HEK293T (cell line): ENCODE measurements at places on chromosomes 12 and 14.

GRCh38 chr14:31380106-31380505, 40.2 kb downstream of the HEATR5A start:
- no peak for DNase-seq

- DNase-seq, result no peak
These were observed 19.6 kb upstream of the SMCO2 start for GRCh38 chr12:27426743-27427487.

DNA sequence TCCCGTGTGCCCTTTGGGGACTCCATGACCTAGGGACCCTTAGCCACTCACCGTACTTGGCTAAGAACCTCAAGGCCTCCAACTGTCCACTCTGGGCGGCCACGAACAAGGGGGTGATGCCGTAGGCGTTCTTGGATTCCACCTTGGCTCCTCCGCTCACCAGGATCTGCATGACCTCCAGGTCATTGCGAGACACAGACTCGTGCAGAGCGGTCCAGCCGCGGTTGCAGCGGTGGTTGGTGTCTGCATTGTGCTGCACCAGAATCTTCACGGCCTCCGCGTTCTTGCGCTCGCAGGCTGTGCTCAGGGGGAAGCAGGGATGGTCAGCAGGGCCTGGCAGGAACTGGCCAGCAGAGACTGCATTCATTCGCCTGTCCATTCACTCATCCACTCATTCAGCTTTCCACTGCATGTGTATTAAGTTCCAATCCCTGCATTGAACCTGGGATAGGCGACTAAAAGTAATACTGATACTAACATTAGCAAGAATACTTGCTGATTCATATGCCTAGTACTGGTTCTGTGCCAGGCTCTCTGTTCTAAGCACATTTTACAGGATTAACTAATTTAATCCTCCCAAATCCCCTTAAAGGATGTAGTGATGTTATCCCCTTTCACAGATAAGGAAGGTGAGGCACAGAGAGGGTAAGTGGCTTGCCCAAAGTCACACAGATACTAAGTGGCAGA, 23.9 kb downstream of the FAM181A start:
- no peak for DNase-seq

DNA sequence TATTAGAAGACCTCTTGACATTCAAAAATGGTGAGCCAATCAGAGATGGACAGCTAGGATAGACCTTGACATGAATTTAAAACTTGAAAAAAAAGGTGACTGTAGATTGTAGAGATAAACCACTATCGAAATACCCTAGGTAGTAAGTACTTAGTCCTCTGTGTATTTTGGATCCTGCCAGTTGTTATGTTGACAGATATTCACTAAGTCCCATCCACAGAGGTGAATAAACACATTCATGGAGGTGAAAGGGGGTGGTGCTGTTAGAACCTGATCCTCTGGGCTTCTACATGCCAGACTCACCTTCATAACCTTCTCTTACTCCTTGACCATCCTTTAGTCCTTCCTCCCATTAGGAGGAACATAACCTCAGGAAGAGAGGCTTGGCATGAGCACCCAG, 72.3 kb downstream of the OTX2 start:
- DNase-seq, result no peak

DNA sequence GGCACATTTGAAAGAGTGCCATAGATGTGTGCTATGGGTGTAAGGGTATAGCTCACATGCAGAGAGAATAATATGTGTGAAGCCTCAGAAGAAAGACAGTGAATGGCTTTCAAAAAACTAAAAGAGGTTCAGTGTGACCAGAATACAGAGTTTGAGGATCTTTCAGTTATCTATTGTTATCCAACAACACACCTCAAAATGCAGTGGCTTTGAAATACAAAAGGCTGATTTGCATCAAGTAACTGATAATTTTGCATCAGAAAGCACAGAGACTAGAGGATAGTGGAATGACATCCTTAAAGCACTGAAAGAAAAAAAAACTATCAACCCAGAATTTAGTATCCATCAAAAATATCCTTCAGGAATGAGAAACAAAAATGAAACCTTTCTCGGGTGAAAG, 131.6 kb upstream of the IGF1 start:
- no peak for DNase-seq

DNA sequence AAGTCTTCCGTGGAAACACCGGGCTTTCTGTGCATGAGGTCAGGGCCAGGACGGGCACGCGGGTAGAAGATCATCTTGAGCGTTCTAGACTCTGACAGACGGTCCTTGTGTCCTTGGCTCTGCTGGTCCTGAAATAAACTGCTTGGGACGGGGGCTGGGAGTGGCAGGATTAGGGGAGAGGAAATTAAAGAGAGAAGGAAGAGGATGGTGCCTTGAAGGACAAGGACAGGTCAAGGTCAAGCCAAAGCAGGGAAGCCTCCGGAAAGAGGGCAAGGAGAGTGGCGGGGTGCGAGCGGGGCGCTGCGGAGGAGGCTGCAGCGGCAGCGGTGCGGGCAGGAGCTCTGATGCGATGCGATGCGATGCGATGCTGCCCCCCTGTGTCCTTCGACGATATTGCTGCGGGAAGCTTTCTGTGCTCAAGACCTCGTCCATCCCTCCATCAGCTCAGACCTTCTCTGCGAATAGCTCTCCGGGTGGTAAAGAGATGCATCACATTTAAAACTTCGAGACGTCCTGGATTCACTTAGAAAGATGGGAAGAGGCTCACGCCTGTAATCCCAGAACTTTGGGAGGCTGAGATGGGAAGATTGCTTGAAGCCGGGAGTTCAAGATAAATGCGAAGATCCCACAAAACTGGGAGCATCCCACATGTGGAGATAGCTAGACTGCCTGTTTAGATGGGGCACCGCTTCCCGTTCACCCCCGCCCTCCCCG, 110.1 kb upstream of the TMEM132D start:
- peak; percentile 81 for DNase-seq

- DNase-seq, result no peak
These were observed 89.0 kb upstream of the TRAF3 start for GRCh38 chr14:102688290-102688689.

GRCh38 chr12:1978078-1978862, 26.0 kb downstream of the DCP1B start:
- DNase-seq, result no peak

DNA sequence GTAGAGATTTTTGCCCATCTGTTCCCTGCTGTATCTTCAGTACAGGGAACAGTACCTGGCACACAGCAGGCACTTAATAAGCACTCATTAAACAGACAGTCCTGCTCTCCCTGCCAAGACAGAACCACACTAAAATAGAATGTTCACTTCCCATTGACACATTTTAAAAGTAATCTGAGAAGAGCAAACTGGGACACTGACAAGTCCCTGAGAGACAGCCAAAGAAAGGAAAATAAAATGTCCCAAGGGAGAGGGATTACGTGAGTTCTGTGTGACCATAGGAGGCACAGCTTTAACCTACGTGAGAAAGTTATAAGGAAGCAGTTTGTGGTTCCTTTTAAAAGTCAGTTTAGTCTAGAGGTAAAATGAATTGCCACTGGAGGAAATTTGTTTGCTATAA, 43.9 kb upstream of the SYCP3 start:
- DNase-seq, result no peak

GRCh38 chr12:102951841-102952240, 5.6 kb upstream of the ASCL1 start:
- DNase-seq, result no peak

DNA sequence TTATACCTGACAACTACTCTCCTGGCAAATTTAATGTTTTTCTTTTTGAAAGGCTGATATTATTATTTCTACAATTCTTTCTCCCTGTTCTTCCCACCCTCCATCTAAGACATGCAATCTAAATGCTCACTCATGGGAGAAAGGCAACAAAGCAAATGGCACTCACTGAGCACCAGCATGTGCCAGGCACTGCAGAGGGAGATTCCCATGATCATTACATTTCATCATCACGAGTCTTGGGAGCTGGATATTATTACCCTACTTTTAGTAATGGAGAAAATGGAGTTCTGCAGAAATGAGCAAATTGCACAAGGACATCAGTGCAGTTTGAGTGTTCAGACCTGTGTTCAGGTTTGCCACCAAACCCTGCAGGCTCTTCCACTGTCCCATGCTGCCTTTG, 27.9 kb downstream of the PPM1H start:
- no peak for DNase-seq

DNA sequence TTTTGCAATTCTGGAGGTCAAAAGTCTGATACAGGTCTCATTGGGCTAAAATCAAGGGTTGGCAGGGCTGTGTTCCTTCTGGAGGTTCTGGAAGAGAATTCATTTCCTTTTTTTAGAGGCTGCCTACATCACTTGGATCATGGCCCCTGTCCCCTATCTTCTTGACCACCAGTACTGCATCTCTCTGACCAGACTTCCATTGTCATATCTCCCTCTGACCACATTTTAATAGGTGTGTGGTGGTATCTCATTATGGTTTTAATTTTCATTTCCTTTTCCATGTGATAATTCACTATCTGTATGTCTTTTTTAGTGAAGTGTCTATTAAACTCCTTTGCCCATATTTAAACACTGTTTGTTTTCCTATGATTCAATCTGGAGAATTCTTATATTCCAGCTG, 215.2 kb upstream of the OTX2 start:
- DNase-seq, result no peak

GRCh38 chr14:95314609-95315008, 5.1 kb downstream of the CLMN start:
- DNase-seq, result no peak

- no peak for DNase-seq
These were observed 309.2 kb downstream of the PRKD1 start for GRCh38 chr14:29618323-29619067.

GRCh38 chr12:81078469-81079196, 754 bp downstream of the ACSS3 start:
- DNase-seq, result peak; percentile 16

DNA sequence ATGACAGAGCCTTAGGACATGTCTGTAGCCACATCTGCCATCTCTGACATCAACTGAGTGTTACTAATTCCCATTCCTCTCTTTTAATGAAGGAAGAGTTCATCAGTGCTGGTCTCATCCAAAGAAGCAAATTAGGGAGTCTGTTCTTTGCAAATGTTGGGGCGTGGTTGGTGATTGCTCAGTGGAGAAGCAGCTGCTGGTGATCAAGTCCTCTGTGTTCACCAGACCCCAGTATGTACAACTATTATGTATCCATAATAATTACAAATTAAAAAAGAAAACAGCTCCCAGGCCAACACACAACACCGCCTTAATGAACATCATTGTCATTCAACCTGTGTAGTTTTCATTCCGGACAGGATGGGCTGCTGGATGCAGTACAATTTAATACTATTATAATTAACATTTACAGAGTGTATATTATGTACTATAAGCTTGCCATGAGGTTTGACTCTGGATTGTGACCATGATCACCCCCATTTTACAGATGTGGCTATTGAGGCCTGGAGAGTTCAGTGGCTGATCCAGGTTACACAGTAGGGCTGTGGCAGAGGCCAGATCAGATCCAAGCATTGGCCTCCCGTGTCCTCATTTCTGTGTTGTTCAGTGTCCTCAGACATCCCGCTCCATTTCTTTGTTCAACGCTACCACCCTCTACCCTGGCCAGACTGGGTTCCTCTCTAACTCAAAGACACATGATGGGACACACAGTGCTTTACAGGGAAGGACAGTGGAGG, 179.0 kb downstream of the CHST11 start:
- DNase-seq, result no peak

GRCh38 chr12:108709697-108710096, 21.6 kb downstream of the CORO1C start:
- no peak for DNase-seq
